Gastroesophageal sphincter (tissue), 4 donors: ENCODE measurements at places on chromosomes 13 and 19.

DNA sequence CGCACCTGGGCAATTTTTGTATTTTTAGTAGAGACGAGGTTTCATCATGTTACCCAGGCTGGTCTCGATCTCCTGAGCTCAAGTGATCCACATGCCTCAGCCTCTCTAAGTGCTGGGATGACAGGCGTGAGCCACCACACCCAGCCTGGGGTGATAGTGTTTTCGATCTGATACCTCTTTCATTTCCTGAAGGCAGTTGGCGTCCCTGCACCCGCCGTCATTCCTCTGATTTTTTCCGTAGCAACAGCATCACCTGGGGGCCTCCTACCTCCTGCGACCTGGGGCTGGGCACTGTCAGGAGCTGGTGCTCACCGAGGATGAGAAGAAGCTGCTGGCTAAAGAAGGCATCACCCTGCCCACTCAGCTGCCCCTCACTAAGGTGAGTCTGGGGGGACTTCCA is 10.8 kb downstream of the CREB3L3 start:
- H3K27me3 ChIP-seq: peaks cover 62% of the 10 kb centered on the region
- no peaks in the 10 kb centered on the region for H3K36me3 ChIP-seq
- H3K27ac ChIP-seq: no peak overlapping the region
- no peak overlapping the region for H3K4me3 ChIP-seq

- no peak overlapping the region for H3K4me3 ChIP-seq
- H3K27ac ChIP-seq: no peak overlapping the region
- peaks cover 34% of the 10 kb centered on the region for H3K27me3 ChIP-seq
- ATAC-seq: no peak
- no peaks in the 10 kb centered on the region for H3K36me3 ChIP-seq
Observed at GRCh38 chr19:30668521-30669155, 296.5 kb downstream of the ZNF536 start.

DNA sequence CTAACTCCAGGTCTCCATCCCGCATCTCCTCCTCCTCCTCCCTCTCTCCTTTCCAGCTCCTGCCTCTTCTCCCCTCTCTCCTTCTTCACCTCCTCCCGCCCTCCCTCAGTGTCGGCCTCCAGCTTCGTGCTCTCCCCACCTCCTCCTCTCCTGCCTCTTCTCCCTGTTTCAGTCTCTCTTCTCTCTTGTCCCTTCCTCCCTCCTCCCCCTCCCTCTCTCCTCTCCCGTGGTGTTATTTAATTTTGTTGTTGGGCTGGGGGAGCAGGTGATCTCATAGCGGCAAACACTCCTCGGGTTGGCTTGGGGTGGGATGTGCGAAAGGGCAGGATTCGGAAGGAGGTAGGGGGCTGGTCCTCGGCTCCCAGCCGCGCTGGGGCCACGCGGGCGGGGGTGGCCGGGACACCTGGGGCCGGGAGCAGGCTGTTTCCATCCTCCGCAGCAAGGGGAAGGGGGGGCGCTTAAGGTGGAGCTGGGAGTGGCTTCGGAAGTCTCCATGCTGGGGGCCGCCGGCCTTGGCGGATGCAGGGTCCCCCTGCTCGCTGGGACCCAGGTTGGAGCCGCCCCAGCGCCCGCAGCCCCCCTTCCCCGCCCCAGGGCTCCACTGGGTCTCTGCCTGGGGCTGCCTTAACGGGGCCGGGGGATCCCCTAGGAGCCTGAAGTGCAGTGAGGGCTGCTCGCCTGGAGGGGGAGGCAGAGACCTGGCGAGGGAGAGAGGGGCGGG is at the start of gene CA11:
TSS of gene CA11 (minus strand) at position 187 of the 721 bp plus-strand sequence. CDS start 555 bp downstream, outside the sequence.
- H3K36me3 ChIP-seq: no peaks in the 10 kb centered on the region
- H3K27me3 ChIP-seq: no peaks in the 10 kb centered on the region
- ATAC-seq: peak; percentile 93
- peak within 1 kb of the TSS; percentile 93 for H3K27ac ChIP-seq
- peaks cover 16% of the 10 kb centered on the region for H3K4me1 ChIP-seq

DNA sequence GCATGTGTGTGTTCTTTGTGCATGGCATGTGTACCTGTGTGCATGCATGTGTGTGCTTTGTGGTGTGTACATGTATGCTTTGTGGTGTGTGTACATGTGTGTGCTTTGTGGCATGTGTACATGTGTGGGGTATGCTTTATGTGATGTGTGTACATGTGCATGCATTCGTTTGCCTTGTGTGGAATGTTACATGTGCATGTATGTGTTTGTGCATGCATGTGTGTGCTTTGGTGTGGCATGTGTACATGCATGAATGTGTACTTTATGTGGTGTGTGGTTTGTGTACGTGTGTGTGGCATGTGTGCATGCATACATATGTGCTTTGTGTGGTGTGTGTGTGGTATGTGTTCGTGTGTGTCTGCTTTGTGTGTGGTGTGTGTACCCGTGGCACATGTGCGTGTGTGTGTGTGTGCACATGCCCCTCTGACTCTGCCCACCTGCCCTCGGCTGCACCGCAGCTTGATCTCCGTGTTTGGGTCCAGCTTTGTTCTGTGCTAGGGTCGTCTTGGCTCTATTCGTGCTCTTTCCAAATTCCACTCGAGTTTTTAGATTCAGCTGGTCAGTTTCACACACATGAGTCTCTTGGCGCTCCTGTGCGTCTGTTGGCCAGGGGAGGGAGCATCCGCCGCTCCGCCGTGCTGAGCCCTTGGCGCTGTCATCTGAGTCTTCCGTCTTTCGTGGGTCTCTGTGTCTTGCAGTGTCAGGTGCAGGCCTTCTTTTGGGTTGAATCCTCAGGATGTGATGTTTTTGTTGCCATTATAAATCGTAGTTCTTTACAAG is 46.5 kb upstream of the TFDP1 start:
- no peak for ATAC-seq
- no peaks in the 10 kb centered on the region for H3K27me3 ChIP-seq
- no peak overlapping the region for H3K4me3 ChIP-seq
- H3K27ac ChIP-seq: no peak overlapping the region
- H3K4me1 ChIP-seq: no peaks in the 10 kb centered on the region
- H3K36me3 ChIP-seq: no peaks in the 10 kb centered on the region

DNA sequence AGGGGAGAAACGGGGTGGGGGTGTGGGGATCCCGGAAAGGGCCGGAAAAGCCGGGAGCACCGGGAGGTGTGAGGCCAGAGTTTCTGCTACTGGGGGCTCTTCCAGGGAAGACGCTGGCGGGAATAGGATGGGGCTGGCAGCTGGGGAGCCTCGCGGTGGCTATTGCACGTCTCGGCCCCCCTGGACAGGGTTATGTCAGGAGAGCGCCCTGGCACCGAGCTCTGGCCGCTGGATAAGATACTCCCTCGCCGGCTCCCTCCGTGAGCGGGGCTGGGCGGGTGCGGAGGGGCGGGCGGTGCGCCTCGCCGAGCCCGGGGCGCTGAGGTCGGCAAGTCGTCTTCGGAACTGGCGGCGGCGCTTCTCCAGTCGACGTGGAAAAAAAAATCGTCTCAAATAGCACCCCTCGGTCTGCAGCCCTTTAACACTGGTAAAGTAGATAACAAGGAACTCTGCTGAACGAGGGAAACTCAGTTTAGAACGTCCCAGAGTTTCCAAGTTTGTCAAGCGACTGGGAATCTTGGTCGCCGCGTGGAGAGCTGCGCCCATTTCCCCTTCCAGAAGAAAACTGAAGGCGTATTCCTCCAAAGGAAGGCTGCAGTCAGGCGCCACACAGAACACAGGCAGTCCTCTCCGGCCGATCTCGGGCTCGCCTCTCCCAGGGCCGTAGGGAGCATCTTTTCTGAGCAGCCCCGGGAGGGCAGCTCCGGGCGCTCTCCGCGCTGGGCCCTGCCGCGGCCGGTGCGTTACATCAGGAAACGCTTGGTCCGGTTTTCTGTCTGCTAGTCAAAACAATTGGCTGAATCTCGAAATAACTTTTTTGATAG is 115.1 kb downstream of the KCNRG start:
- peaks cover 73% of the 10 kb centered on the region for H3K27me3 ChIP-seq
- H3K4me1 ChIP-seq: peaks cover 15% of the 10 kb centered on the region
- no peaks in the 10 kb centered on the region for H3K36me3 ChIP-seq
- H3K4me3 ChIP-seq: peak overlapping the region; percentile 25
- H3K27ac ChIP-seq: peak overlapping the region; percentile 73

- H3K27ac ChIP-seq: no peak overlapping the region
- H3K4me3 ChIP-seq: no peak overlapping the region
Observed at GRCh38 chr13:25840931-25841330, 210.9 kb downstream of the SHISA2 start.

DNA sequence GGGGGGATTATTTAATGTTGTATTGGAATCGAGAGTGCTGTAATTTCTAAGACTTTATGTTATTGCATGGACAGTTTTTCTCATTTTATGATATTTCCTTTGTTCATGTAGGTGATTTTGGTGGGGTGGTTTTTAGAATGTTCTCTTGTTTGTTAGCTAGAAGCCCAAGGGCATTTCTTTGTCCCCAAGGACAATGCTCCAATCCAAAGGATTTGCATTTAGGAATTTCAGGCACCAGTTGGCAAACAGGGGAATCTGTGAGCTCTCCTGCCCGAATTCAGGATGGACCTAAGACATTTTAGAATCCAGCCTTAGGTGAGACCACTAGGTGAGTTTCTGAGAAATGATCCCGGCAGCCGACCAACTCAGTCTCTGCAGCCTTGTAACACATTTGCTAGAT is 324.9 kb downstream of the KCNRG start:
- no peak overlapping the region for H3K27ac ChIP-seq
- no peaks in the 10 kb centered on the region for H3K36me3 ChIP-seq
- no peak overlapping the region for H3K4me3 ChIP-seq
- no peak for ATAC-seq
- H3K4me1 ChIP-seq: no peaks in the 10 kb centered on the region
- H3K27me3 ChIP-seq: no peaks in the 10 kb centered on the region

GRCh38 chr19:6274756-6275155 is 5.0 kb downstream of the MLLT1 start:
- no peak for ATAC-seq
- H3K27me3 ChIP-seq: no peaks in the 10 kb centered on the region
- peak overlapping the region; percentile 90 for H3K27ac ChIP-seq
- peaks cover 9% of the 10 kb centered on the region for H3K36me3 ChIP-seq
- H3K4me1 ChIP-seq: peaks cover 25% of the 10 kb centered on the region

GRCh38 chr13:44739539-44739938 is 163.4 kb upstream of the TSC22D1 start:
- H3K27me3 ChIP-seq: no peaks in the 10 kb centered on the region
- H3K4me1 ChIP-seq: no peaks in the 10 kb centered on the region
- H3K4me3 ChIP-seq: no peak overlapping the region
- H3K36me3 ChIP-seq: no peaks in the 10 kb centered on the region
- no peak for ATAC-seq

GRCh38 chr13:23993680-23993985 is 96.3 kb upstream of the C1QTNF9B start:
- ATAC-seq: no peak
- no peaks in the 10 kb centered on the region for H3K36me3 ChIP-seq
- no peaks in the 10 kb centered on the region for H3K27me3 ChIP-seq

- no peak overlapping the region for H3K4me3 ChIP-seq
- no peak for ATAC-seq
- peak overlapping the region; percentile 3 for H3K27ac ChIP-seq
- H3K36me3 ChIP-seq: no peaks in the 10 kb centered on the region
Observed at GRCh38 chr19:2533686-2534422, 57.9 kb downstream of the GADD45B start.

- no peaks in the 10 kb centered on the region for H3K36me3 ChIP-seq
- H3K27me3 ChIP-seq: no peaks in the 10 kb centered on the region
- H3K4me1 ChIP-seq: peaks cover 10% of the 10 kb centered on the region
Observed at GRCh38 chr13:77300176-77301037, 26.5 kb downstream of the MYCBP2 start.

DNA sequence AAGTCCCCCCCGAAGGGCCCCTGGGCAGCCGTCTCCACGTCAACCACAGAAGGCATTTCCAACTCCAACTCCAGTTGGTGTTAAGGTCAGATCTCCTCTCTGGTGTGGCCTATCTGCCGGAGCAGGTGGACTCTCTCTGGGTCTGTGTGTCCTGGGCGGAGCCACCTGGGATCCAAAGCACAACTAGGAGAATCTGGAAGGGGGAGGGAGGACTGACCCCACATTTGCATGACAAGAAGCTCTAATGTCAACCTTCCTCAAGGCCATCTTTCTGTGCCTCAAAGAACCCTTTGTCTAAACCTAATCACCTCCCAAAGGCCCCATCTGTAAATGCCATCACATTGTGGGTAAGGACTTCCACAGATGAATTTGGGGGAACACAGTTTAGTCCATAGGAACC is 381.5 kb downstream of the UQCRFS1 start:
- no peak overlapping the region for H3K27ac ChIP-seq
- H3K36me3 ChIP-seq: no peaks in the 10 kb centered on the region
- H3K4me1 ChIP-seq: no peaks in the 10 kb centered on the region
- no peak for ATAC-seq
- peaks cover 28% of the 10 kb centered on the region for H3K27me3 ChIP-seq
- no peak overlapping the region for H3K4me3 ChIP-seq

DNA sequence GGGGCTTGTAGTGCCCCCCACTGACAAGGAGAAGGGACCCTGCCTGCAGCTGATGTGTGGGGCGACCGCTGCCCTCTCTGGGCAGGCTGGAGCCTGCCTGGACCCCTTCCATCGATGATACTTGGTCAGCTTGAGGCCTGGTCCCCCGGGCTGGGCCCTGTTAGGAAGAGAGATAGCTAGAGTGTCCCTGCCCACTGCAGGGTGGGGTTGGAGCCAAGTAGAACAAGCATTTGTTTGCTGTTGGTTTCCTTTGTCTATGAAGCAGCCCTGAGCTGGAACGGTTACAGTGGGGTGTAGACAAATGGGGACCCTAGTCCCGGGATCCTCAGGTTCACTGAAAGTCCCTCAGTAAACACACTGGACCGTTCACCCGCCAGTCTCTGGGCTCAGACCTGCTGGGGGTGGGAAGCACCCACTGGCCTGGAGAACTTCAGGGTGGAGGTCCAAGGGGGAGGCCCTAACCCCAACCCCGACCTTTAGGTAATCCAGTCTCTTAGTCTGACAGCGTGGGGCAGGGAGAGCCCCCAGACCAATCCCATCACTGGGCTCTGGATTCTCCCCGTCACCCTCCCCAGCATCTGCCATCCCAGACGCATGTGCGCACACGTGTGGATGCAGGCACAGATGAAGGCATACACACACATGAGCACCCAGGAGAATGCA is 204.8 kb upstream of the ZNF536 start:
- no peak overlapping the region for H3K27ac ChIP-seq
- ATAC-seq: no peak
- no peaks in the 10 kb centered on the region for H3K36me3 ChIP-seq
- H3K4me1 ChIP-seq: no peaks in the 10 kb centered on the region
- peaks cover 7% of the 10 kb centered on the region for H3K27me3 ChIP-seq

- H3K27me3 ChIP-seq: no peaks in the 10 kb centered on the region
- no peak overlapping the region for H3K27ac ChIP-seq
- H3K4me1 ChIP-seq: no peaks in the 10 kb centered on the region
- H3K36me3 ChIP-seq: no peaks in the 10 kb centered on the region
- no peak overlapping the region for H3K4me3 ChIP-seq
- no peak for ATAC-seq
Observed at GRCh38 chr13:59641817-59642216, 521.9 kb downstream of the DIAPH3 start.

DNA sequence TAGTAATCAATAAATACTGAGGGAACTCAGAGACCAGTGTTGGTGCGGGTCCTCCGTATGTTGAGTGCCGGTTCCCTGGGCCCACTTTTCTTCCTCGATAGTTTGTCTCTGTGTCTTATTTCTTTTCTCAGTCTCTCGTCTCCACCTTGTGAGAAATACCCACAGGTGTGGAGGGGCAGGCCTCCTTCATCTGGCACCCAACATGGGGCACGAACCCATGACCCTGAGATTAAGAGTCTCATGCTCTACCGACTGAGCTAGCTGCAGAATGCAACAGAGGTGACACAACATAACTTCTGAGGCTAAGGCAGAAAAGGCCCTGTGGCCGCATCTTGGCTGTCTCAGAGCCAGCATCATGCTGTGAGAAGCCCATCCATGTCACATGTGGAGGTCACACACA is 5.3 kb upstream of the ZNF613 start:
- no peaks in the 10 kb centered on the region for H3K4me1 ChIP-seq
- ATAC-seq: no peak
- no peak overlapping the region for H3K4me3 ChIP-seq
- no peaks in the 10 kb centered on the region for H3K36me3 ChIP-seq

GRCh38 chr13:42992764-42993122 is 702 bp upstream of the EPSTI1 start:
- H3K4me3 ChIP-seq: no peak overlapping the region
- ATAC-seq: peak; percentile 8
- peak overlapping the region; percentile 87 for H3K27ac ChIP-seq
- peaks cover 4% of the 10 kb centered on the region for H3K4me1 ChIP-seq
- no peaks in the 10 kb centered on the region for H3K27me3 ChIP-seq
